GM20000 (cell line): ENCODE measurements at places on chromosomes 2 and 18.

DNA sequence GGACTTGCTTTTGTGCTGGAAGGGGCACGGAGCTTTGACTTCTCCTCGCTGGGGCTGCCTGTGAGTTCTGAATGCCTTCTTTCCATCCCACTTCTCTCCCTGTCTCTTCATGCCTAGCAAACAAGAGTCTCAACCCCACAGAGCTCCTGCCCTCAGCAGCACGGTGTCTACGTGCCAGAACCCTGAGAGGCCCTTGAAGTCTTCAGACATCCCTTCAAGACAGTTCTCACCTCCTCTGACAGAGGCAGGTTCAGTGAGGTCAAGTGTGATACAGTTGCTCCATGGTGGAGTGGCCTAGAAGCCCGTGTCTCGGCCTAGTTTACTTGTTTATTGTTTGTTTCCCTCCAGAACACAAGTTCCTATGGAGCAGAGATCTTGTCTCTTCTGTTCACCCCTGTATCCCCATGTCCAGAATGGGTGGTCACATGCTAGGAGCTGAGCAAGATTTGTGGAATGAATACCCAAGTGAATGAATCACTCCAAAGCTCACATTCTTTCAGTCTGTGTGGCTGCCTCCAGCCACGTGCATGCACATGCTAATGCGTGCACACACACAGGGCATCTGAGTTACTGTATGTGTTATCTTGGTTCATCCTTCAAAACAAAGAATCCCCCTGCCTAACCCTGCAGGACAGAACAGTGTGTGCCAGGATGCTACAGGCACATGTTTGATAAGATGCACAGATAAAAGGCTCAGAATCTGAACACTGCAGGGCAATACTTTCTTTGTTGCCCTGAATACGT lies 391.6 kb downstream of the NBAS start:
- no peak for DNase-seq

DNA sequence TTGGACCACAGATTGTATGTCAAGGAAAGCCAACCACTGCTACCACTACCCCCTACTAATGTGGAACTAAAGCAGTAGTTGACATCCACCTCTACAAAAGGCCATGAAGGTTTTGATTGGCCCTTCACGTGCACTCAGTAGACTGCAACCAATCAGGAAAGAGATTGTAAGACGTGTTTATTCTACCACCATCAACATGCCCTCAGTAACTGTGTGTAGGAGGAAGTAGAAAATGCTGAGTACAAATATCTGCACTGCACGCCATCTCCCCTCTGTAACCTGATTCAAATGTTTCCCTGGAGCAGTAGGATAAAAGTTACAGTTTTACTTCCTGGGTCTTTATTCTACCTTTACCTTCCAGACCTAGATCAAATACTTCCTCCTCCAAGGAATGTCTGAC lies 2.9 kb upstream of the CASP10 start:
- no peak for DNase-seq

GRCh38 chr2:189304360-189304759 lies 124.8 kb upstream of the COL5A2 start:
- DNase-seq = no peak

DNA sequence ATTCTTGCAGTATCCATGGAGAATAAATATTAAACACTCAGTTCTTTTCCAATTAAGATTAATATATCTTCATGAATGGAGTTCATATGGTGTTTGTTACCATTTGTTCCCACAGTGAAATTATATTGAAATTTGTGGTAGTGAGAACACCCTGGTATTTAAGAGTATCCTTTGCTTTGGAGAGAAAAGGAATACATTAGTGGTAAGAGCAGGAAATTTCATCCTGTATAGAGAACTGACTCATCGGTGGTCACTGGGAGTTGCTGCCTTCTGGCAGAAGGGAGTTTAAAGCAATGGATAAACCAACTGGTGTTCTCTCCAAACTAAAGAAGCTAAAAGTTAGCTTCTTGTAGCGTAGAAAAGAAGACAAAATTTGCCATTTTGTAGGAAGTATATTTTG lies 107.3 kb downstream of the MYO1B start:
- no peak for DNase-seq

- DNase-seq = peak; percentile 42
Measured at GRCh38 chr2:178397002-178397605, 53.9 kb downstream of the PRKRA start.

- DNase-seq = peak; percentile 84
Measured at GRCh38 chr2:202871300-202872141, at the start of gene ICA1L. ICA1L (minus strand) TSS chr2:202871766; CDS start chr2:202829009, 42,757 bp downstream.

DNA sequence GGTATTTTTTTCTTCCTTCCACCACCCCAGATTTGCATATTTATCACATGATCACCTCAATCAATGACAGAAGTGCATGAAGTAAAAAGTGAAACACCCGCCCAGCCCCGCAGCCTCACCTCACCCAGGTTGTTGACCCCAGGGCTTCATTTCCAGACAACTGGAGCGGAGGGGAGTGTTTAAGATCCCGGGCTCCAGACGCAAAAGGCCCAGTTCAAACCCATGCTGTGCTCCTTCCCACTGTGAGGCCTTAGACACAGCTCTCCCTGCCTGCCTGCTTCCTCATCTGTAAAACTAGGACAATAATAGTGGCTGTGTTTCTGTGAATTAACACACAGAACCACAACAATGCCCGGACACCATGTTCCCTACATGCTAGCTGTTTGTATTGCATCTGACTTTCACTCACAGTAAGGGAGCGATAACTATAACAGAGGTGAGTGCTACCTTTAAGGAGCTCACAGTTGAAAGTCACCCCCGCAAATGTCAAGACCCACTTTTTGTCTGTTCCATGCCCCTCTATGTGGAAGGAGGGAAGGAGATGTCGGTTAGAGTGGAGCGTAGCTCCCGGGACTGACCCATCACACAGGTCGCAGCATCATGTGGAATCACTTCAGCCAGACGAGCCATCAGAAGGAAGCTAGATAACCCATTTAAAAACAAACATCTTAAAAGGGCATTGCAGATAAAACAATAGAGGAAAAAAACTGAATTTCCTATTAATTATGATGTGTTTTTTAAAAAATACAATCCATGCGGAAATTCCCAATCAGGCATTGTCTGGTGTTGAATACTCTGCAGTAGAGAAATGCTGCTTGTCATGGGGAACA lies 77.5 kb upstream of the DAPL1 start:
- DNase-seq = no peak
